ENCODE measurements at places on chromosomes 3 and 15. TPM values are rescaled to one million over a fixed set of nuclear protein-coding genes. Genes with fewer than 3 reads are reported as not detected.

The CRABP1 gene
- total RNA-seq = not detected

The ELP6 gene
- 17.4 TPM for total RNA-seq

The CPLX3 gene
- not detected for total RNA-seq

The EOMES gene
- total RNA-seq = not detected

The RETNLB gene
- not detected for total RNA-seq

The NLGN1 gene
- total RNA-seq = 20.4 TPM

The ADAMTSL3 gene
- 20.7 TPM for total RNA-seq

The IL12A gene
- total RNA-seq = not detected

The DLL4 gene
- total RNA-seq = 0.17 TPM

The POPDC2 gene
- 0.40 TPM for total RNA-seq

The CYP1A2 gene
- total RNA-seq = not detected

The ASB7 gene
- total RNA-seq = 17.9 TPM

The CMTM6 gene
- total RNA-seq = 242 TPM

The CATSPER2 gene
- 0.52 TPM for total RNA-seq

The ANKUB1 gene
- not detected for total RNA-seq

The IL20RB gene
- 0.35 TPM for total RNA-seq

The MST1 gene
- 2.3 TPM for total RNA-seq

The SNTN gene
- not detected for total RNA-seq

The NANOGP8 gene
- not detected for total RNA-seq

The GRAMD2A gene
- 1.8 TPM for total RNA-seq

The TIGIT gene
- not detected for total RNA-seq

The ANKRD63 gene
- total RNA-seq = not detected

The TRMT10C gene
- 61.0 TPM for total RNA-seq

The FBXO40 gene
- total RNA-seq = not detected

The GRM2 gene
- total RNA-seq = not detected

The SEMA3B gene
- 27.0 TPM for total RNA-seq

The GREM1 gene
- total RNA-seq = 9.7 TPM

The GABRB3 gene
- total RNA-seq = 2.4 TPM

The EFCC1 gene
- not detected for total RNA-seq

The LOXL1 gene
- total RNA-seq = 70.7 TPM

The SLC27A2 gene
- total RNA-seq = 2.8 TPM

The FHIT gene
- total RNA-seq = 1.4 TPM

The GOLGA6D gene
- not detected for total RNA-seq

The ARID3B gene
- total RNA-seq = 1.7 TPM

The CHRNA7 gene
- total RNA-seq = 0.52 TPM

The CDHR4 gene
- total RNA-seq = not detected

The BNC1 gene
- total RNA-seq = 26.7 TPM

The SCN11A gene
- total RNA-seq = under 0.01 TPM

The RASGRP1 gene
- total RNA-seq = 12.1 TPM

The SLC28A2 gene
- total RNA-seq = not detected

The CIP2A gene
- total RNA-seq = 21.9 TPM

The MYO5C gene
- total RNA-seq = 18.3 TPM

The SLC2A2 gene
- 13.0 TPM for total RNA-seq

The SELENOK gene
- 17.4 TPM for total RNA-seq

The RARB gene
- total RNA-seq = 4.3 TPM

The CACNA2D2 gene
- total RNA-seq = 0.17 TPM

The RAB6B gene
- 4.3 TPM for total RNA-seq

The KBTBD13 gene
- not detected for total RNA-seq

The PSTPIP1 gene
- total RNA-seq = not detected

The NPTN gene
- total RNA-seq = 262 TPM

Measured in renal cortical epithelial cell (primary cell).